IMR-90 (cell line): ENCODE measurements at places on chromosomes 5 and 9.

- no peak for DNase-seq
Observed at GRCh38 chr5:18050345-18050744, 416.1 kb downstream of the TAF11L14 start.

DNA sequence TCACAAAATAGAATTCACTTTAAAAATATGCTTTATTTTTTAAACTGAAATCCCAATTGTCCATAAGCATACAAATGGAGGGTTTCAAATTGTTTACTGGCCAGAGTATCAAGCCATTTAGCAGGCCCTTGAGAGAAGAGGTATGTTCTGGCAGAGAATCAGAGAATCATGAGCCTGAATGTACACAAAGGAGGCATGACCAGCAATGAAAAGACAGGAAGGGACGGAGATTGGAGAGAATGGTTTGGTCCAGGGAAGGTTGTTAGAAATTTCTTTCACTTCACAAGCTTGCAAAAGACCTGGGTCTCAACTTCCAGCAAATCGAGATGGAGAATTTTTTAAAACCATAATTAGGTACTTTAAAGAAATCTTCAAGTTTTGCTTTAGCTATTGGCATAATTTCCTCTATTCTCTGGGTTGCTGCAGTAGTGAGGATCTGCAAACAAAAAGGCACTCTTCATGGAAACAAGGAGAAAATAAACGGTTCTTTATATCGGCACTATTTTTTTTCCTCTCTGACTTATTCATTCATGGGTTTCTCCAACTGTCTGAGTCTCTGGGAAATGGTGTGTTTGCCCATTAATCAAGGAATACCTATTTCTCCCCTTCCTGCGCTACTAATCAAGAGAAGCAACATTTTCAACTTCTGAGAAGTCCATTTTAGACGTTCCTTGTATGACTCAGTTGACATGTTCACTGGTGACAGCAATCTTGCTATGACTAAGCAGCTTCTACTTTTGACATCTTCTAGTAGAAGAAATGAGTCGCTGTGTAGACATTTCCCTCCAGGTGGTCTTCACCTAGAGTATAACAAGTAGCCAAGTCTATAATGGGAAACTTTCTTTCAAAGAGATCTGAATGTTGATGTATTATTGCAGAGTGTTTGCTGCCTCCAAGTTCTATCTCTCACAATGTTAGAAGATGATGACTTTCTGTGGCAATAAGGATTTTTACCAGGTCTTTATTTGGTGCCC, 23.1 kb upstream of the ERCC6L2 start:
- peak; percentile 87 for DNase-seq

DNA sequence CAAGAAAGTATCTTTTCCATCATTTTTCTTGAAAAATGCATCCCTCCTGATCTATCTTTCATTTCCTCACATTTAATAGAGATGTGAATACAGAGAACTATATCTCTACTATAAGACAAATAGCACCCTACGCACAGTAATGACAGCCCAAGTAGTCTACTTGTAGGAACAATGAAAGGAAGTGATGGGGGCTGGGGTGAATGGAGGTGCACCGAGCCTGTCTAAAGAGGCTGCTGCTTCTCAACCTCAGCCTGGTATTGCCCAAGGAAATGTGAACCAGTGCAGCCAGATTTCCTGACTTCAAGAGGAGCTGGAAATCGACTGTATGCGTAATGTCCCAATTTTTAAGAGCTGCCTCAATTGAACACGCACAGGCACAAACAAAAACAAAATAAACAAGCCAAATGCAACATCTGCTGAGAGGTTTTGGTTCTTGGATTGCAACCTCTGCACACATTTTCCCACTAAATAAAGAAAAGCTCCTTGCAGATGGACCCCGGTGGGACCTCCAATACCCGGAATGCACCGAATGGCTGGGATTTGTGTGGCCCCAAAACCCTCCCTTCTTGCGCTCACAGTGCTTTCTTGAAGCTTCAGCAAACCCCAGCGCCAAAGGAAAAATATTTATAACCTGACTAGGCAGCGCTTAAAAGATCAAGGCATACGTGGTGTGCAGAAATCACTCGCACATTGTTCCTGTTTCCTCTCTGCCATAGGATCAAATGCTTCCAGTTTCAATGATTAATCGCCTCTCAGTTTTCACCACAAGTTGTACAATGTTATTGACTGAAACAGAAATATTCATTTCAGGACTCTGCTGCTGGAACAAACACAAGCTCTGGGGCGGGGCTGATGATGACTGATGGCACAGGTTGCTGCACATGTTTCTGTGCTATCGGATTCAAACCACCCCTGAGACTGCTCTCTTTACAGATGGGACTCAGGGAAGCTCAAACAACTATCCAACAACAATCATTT, 68.3 kb downstream of the KCNIP1 start:
- DNase-seq: no peak

DNA sequence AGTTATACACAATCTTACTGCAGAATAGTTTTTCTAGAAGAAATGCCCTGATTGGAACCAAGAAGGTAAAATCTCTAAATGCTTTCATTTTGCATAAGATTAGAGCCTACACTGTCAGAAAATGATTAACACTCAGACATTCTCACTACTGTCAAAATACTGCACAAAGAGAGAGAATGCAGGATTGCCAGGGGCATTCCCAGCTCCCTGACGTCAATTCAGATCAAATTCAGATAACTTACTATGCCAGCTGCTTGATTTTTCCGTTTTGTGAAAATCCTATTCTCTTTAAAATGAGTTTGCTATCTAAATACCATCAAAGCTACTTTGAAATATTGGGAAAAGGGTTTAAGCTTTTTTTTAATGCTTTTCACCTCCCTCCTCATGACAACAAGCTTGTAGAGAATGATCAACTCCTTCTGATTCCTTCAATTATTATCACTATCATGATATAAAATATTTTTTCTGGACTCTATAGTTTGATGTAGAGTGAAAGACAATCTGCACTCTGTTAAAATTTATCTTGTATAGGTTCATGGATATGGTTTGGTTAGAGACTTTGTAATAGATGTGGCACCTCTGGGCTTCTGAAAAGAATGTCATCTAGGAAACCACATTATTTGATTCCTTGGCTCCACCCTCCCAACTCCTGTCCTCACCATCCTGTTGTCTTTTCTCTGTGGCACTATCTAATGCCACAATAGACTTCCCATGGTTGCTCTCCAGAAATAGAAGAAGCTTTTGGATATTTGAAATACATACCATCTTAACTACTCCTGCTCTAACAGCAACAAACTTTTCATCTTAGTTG, 407.7 kb downstream of the PDE4D start:
- no peak for DNase-seq

GRCh38 chr9:107397076-107398044, 92.2 kb downstream of the KLF4 start:
- peak; percentile 37 for DNase-seq

DNA sequence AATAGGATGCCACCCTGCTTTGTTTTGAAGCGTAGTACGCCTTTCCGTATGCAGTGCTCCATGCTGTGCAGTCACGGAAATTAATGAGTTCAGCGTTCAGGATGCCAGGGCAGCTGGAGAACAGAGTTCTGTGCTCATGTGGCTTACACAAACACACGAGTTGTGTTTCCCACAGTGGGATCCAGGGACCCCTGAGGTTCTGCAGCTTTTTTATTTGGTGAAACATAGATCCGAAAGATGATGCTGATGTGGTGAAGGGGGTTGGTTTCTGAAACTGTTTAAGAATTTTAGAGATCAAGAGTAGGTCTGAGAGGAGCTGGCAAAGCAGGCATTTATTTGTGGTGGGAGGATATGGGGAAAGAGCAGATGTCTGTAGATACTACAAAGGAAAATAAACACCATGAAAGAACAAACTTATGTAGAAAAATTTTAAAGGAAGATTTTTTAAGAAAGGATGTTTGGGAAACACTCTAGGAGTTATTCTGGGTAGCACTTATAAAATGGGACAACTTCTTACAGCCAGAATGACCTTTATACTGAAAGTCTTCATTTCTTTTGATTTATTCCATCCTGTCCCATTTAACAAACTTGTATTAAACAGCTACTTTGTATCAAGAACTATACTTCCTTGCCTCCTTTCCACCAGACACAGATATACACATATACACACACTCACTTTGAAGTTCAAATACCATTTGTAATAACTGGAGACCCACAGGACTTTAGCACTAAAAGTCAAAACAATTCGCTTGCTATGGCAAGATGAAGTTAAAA, 52.7 kb downstream of the ITGA1 start:
- peak; percentile 59 for DNase-seq

DNA sequence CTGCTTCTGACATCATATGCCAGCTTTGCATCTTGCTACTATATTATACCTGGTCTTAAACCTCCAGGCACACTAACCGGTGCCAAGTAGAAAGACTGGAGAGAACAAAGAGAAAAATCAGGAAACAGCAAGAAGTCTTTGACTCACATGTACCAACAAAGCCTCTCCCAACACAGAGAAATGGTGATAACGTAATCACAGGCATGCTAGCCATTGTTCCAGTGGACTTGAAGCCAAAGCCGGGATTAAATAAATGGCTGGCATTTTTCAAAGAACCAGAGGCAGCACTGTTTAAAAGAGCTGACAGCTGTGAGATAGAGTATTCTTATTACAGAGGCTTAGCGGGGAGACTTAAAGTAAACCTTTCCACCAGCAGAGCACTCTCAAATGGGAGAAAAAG, 148.4 kb upstream of the NFIL3 start:
- DNase-seq: peak; percentile 34

- DNase-seq: no peak
Observed at GRCh38 chr9:120662513-120662912, 51.8 kb downstream of the MEGF9 start.

GRCh38 chr5:34040472-34040871, 2.5 kb downstream of the C1QTNF3 start:
- DNase-seq: peak; percentile 35

DNA sequence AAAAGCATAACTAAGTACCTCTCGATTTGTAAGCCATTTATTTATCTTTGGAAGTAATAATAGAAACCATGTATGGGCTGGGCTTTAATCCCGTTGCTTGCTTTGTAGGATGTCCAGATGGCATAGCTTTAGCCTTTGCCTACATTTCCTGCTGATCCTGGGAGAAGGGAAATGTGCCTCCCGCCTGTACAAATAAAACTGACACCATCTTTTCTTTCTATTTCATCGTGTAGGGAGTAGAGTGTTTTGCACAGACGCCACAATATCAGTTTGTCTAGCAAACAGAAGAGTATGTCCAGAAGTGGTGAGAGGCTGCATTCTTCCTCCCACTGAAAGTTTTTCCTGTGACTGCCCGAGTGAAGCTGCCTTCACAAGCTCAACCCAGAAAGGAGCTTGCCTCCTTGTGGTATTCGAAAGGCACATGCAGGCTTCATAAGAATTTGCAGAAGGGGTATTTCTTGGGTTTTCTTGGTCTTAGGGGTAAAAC, 24.7 kb upstream of the TJP2 start:
- peak; percentile 87 for DNase-seq

DNA sequence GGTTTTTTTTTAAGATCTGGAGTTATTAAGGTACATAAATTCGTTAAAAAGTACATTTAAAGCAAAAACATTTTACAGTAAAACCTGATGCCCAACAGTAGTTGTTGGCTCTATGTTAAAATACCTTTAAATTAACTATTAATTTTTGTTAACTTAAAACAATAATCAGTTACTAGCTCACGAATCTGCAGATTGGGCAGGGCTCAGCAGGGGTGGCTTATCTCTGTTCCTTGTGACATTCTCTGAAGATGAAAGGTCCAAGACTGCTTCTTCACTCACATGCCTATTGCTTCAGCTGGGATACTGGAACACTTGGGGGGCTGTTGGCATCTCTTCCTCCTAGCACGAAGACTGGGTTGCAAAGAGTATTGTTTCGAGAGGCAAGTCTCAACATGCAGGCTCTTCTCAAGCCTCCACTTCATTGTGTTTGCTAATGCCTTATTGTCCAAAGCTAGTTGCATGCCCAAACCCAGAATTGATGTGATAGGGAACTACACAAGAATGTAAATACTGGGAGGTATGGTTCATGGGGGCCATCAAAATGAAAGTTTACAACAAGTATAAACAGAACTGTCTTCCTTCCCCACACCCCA, 46.6 kb downstream of the MAP3K1 start:
- DNase-seq: no peak

DNA sequence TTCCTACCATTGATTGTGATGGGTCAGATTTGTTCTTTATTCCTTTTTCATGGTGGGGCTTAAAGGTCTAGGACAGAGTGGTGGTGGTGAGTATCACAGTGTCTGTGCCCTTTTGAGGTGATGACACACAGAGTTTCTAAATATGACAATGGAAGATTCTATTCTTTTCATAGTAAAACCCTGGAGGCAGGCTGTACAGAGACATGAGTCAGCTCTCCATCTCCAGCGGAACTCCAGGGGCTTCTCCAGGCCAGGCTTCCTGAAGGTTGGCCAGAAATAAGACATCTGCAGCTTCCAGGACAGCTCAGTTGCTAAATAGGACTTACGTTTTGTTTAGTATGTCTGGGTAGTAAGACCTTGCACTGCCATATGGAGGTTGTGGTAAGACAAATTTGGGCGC, 229.5 kb downstream of the CD180 start:
- peak; percentile 86 for DNase-seq

GRCh38 chr9:85237478-85237877, 504.3 kb downstream of the AGTPBP1 start:
- no peak for DNase-seq
